ENCODE measurements at places on chromosomes 12 and 14. TPM values are rescaled to one million over a fixed set of nuclear protein-coding genes. Genes with fewer than 3 reads are reported as not detected.

The TDRD9 gene
- total RNA-seq, result 0.05 TPM

The SLC38A4 gene
- not detected for total RNA-seq

The GLT1D1 gene
- 1.0 TPM for total RNA-seq

The CAND1 gene
- 157 TPM for total RNA-seq

The AP4S1 gene
- 8.3 TPM for total RNA-seq

The KRT72 gene
- 0.27 TPM for total RNA-seq

The USP44 gene
- 2.9 TPM for total RNA-seq
